Activated T-cell treated with anti-CD3 and anti-CD28 coated beads for 24 hours (primary cell): ENCODE measurements at places on chromosomes 5 and 9.

DNA sequence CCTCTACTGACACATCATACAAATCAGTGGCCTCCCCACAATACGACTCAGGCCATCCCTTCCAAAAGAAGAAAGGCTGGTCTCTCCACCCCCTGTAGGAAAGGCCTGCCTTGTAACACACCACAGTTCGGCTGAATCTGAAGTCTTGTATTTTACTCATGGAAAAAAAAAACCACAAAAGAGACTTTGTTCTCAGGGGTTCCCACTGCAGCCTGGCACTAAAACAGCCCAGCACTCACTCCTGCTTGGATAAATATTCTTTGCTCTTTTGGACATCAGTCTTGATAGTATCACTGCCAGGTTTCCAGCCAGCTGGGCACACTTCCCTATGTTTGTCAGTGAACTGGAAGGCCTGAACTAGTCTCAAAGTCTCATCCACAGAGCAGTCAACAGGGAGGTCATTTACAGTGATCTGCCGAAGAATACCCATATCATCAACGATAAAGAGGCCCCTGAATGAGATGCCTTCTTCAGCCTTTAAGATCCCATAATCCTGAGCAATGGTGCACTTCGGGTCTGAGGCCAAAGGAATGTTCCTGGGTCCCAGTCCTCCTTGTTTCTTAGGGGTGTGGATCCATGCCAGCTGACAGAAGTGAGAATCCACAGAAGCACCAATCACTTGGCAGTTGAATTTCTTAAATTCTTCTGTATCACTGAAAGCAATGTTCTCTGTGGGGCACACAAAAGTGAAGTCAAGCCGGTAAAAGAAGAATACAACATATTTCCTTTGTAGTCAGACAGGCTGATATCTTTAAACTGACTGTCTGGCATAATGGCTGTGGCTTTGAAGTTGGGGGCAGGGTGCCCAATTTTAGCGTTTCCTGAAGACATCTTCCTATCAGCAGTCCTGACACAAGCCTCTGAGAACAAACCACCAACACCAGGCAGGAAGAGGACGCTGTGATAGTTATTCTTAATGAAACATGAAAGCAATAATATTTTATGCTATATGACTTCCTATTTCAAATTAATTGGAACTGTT lies 198.1 kb downstream of the LURAP1L start:
- DNase-seq, result no peak

- DNase-seq, result no peak
These were observed 194.2 kb downstream of the CDK5RAP2 start for GRCh38 chr9:120385606-120386389.

GRCh38 chr9:37290940-37291485 lies 131.5 kb upstream of the GRHPR start:
- no peak for DNase-seq

- DNase-seq, result no peak
These were observed 50.9 kb upstream of the STARD4 start for GRCh38 chr5:111563031-111563822.

DNA sequence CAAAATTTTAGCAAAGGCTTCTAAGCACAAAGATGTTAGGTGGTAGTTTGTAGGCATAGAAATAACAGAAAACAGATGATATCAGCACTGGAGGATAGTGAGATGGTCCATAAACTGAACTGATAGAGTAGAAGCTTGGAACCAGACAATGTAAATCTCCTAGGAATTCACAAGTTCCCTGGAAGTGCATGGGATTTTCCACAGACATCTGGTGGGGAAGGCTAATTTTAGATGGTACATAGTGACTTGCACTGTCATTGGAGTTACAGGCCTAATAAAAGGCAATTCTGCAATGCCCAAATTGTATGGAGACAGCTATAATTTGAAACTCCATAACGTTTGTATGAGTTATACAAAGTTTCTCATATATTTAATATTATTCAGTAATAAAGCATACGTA lies 653.0 kb upstream of the MEF2C start:
- DNase-seq, result no peak

- no peak for DNase-seq
These were observed 484.9 kb downstream of the BNC2 start for GRCh38 chr9:16385590-16385989.

DNA sequence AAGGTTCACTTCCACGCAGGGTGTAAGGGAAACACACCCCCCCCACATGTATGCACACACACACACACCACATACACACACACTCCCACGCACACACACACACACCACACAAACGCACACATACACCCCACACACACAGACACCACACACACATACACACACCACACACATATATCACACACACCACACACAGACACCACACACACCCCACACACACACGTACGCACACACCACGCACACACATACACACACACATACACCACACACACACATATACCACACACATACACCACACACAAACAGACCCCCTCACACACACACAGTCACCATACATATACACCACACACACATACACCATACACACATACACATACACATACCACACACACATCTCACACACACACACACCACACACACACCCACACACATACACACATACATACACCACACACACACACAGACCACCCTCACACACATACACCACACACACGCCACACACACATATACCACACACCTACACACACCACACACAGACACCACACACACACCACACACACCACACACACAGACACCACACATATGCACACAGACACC lies 44.3 kb upstream of the NEURL1B start:
- DNase-seq, result no peak

GRCh38 chr5:132100672-132101261 lies 27.2 kb downstream of the CSF2 start:
- no peak for DNase-seq

GRCh38 chr5:170408226-170408625 lies 19.1 kb upstream of the KCNMB1 start:
- no peak for DNase-seq

DNA sequence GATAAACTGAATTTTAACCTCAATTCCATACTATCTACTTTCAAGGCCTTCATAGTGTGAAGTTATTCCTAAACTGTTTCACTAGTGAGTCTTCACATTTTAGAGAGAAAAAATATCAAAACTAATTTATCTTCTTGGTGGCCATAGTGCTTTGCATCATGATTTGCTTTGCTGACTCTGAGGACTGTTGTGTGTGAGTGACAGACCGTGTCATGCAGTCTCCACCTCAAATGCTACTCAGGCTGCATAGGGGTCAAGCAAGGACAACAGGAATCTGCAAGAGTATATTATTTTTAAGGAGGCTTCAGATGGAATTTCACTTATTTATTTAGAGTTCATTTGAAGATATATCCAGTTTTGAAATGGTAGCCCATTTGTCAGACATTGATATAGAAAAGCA lies 34.5 kb downstream of the MACIR start:
- DNase-seq, result no peak

- no peak for DNase-seq
These were observed 177.0 kb downstream of the ST8SIA4 start for GRCh38 chr5:100726116-100726515.

- DNase-seq, result no peak
These were observed 165.6 kb upstream of the FSTL4 start for GRCh38 chr5:133777951-133778350.

- no peak for DNase-seq
These were observed 111.4 kb downstream of the GABBR2 start for GRCh38 chr9:98597236-98597771.

GRCh38 chr9:134485653-134486052 lies 155.9 kb upstream of the COL5A1 start:
- no peak for DNase-seq

GRCh38 chr9:18385696-18386490 lies 88.1 kb upstream of the ADAMTSL1 start:
- no peak for DNase-seq

DNA sequence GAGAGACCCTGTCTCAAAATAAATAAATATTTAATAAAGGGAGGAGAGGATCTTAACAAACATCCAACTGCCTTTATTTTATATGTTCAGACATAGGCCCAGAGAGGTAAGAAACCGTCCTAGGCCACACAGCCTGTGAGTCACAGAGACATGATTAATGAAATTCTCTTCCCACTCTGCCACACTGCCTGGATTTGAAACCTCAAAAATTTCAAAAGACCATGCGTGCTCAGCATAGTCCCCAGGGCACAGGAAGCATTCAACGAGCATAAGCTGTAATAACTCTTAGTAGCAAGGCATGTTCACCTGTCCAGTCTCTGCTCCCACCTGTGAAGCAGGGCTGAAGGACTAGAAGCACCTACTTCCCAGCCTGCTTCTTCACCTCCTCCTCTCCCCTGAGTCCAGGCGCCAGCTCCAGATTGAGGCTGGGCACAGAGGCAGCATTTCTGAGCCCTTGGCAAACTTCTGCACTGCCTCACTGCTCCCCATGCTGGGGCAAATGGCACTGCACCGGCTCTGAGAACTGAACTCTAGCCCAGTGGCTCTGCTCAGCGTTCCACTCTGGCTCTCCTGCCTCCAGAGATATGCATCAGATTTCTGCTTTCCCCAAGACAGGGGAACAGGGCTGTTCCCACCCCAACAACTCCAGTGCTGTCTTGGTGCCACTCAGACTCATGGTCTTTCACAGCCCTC lies 1.1 kb downstream of the FAT2 start:
- DNase-seq, result no peak

DNA sequence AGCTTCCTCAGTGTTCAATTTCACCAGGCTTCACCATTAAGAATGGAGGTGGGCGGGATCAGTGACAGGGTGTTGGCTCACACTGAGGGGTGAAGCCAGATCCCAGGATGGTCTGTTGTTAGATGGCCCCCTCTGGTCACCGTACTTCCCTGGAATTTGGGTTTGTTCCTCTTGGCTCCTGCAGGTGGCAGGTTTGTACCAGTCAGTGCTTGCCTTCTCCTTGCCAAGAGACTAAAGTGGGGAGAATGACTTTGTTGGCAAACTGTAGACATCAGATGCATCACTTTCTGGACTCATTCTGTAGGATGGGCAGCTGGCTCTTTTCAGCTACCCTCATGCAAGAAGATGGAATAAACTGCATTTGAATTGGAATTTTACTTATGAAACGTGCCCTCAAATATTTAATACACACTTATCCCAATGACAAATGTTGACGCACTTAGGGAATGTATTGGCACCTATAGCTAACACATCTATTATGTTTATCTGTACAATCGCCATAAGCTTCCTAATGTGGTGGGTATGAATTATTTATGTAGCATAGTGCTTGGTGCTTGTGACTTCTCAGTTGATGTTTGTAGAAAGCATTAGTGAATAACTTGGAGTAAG lies 31.4 kb upstream of the ANKRD55 start:
- DNase-seq, result no peak

DNA sequence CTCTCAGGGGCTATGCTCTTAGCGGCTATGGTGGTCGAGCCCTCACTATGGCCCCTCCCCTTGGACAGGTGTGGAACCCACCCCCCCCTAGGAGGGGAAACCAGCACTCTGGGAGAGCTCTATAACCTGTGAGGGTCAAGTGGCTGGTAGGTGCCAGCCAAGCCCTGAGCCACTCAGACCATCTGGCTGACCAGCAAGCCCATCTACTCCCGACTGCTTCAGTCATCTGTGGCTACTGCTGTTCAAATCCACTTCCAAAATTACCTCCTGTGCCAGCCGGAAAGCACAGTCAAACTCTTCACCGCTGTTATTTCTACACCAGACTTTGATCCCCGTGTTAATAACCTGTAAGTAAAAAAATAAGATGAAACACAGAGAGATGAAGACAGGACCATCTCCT lies 28.5 kb downstream of the NSUN2 start:
- DNase-seq, result no peak
